ENCODE measurements at places on chromosomes 5 and 9. TPM values are rescaled to one million over a fixed set of nuclear protein-coding genes. Genes with fewer than 3 reads are reported as not detected.

FYB1 gene
- total RNA-seq, result 10.1 TPM

TTLL11 gene
- total RNA-seq, result 11.8 TPM

HSPB3 gene
- 27.4 TPM for total RNA-seq

CACNA1B gene
- total RNA-seq, result 0.10 TPM

CARD9 gene
- total RNA-seq, result 3.9 TPM

RGMB gene
- total RNA-seq, result 10.9 TPM

FCHO2 gene
- 37.7 TPM for total RNA-seq

GCNT4 gene
- total RNA-seq, result 5.5 TPM

SLC4A9 gene
- total RNA-seq, result not detected

DEPDC1B gene
- total RNA-seq, result 0.67 TPM

DPYSL3 gene
- 401 TPM for total RNA-seq

CER1 gene
- not detected for total RNA-seq

RNF183 gene
- total RNA-seq, result not detected

CDO1 gene
- 4.1 TPM for total RNA-seq

WHRN gene
- 2.6 TPM for total RNA-seq

MOB3B gene
- total RNA-seq, result 3.2 TPM

SCGB3A2 gene
- not detected for total RNA-seq

MIER3 gene
- 21.0 TPM for total RNA-seq

ADAMTS2 gene
- 62.0 TPM for total RNA-seq

DOCK2 gene
- total RNA-seq, result 33.8 TPM

RAD17 gene
- 17.8 TPM for total RNA-seq

FBN2 gene
- 4.3 TPM for total RNA-seq

ORM2 gene
- not detected for total RNA-seq

PLK2 gene
- total RNA-seq, result 23.8 TPM

F2RL1 gene
- 1.1 TPM for total RNA-seq

IL5 gene
- not detected for total RNA-seq

OMD gene
- total RNA-seq, result 47.0 TPM

SPINK6 gene
- not detected for total RNA-seq

LRRTM2 gene
- total RNA-seq, result 0.10 TPM

CDC23 gene
- total RNA-seq, result 18.0 TPM

OLFM1 gene
- total RNA-seq, result 38.2 TPM

PCDHGC5 gene
- total RNA-seq, result 2.6 TPM

MARCHF6 gene
- total RNA-seq, result 127 TPM

ITK gene
- 2.6 TPM for total RNA-seq

IPO11 gene
- 31.7 TPM for total RNA-seq

PCDHGA12 gene
- 11.6 TPM for total RNA-seq

OR1Q1 gene
- total RNA-seq, result not detected

KIAA1958 gene
- total RNA-seq, result 4.5 TPM

CCIN gene
- 2.0 TPM for total RNA-seq

PCA3 gene
- not detected for total RNA-seq

SPATA31A3 gene
- not detected for total RNA-seq

AFAP1L1 gene
- total RNA-seq, result 30.3 TPM

TLX3 gene
- total RNA-seq, result not detected

FBXO38 gene
- total RNA-seq, result 39.4 TPM

TCF7 gene
- 1.0 TPM for total RNA-seq

HAVCR1 gene
- total RNA-seq, result not detected

CDKN2A gene
- 1.4 TPM for total RNA-seq

LHX3 gene
- total RNA-seq, result not detected

All from posterior vena cava (tissue), 2 donors.